ENCODE measurements at places on chromosomes 3 and 15. TPM values are rescaled to one million over a fixed set of nuclear protein-coding genes. Genes with fewer than 3 reads are reported as not detected.

DNA sequence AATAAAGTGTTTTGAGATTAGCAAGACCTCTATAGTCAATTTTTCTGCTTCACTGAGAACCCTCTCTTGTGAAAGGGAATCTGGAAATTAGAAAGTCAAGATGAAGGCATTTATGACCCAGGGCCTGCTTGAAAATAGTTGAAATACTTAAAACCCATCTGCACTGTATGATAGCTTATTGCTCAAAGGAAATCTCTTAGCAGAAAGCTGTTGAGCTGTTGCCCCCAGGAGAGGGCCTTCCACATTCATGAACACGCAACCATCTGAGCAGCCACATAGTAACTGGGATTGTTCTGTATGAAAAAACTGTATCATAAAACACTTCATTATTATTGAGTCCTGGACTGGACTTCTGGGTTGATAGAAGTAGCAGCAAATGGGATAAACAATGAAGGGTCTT is 106.4 kb upstream of the PTX3 start:
- DNase-seq: no peak

DNA sequence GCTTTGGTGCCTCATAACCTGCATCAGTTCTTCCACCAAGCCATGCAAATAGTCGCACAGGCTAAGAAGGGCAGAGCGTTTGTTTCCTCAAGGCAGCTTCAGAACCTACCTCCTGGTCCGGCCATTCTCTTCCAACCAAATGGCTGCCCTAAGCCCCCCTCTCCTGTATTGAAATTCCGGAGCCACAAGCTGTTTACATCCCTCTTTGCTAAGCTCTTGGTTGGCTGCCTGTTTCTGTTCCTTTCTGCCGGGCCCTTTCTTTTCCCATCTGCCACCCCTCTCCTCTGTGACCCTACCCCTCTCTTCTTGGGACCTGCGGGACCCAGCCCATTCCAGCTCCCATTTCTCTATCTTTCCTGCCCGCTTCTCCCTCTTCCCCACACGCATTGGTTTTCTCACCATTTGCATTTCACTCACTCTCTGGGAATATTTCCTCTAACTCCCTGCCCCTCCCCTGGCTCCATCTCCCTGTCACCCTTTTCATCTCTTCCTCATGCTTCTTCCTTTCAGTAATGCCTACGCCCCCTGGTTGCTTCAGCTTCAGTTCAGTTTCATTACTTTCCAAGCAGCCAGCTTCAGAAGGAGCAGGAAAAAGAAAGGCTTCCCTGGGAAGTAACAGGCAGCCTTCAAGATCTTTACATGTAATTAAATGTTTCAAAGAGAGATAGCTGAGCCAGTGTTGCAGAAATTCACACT is 113.5 kb downstream of the RAB11A start:
- DNase-seq: no peak

DNA sequence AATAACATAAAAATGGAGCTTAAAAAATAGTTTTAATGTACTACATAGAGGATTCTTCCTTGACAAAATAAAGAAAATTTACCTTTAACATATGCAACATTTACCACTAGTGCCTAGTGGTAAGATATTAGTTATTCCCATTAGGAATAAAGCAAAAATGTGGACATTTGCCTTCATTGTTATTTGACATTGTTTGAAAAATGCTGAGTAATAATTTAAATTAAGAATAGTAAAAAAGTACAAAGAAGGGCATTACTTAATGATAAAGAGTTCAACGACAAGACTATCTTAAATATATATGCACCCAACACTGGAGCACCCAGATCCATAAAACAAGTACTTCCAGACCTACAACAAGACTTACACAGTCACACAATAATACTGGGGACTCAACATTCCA is 125.7 kb downstream of the POLR2M start:
- no peak for DNase-seq

GRCh38 chr3:41290736-41291135 is 91.4 kb downstream of the CTNNB1 start:
- no peak for DNase-seq

- DNase-seq: no peak
Measured at GRCh38 chr3:141913150-141913811, 36.8 kb downstream of the ATP1B3 start.

- DNase-seq: no peak
Measured at GRCh38 chr15:83496766-83497165, 49.6 kb downstream of the SH3GL3 start.

GRCh38 chr15:72078887-72079286 is 39.1 kb downstream of the MYO9A start:
- DNase-seq: no peak

- no peak for DNase-seq
Measured at GRCh38 chr3:45082142-45082538, 56.0 kb downstream of the CLEC3B start.

GRCh38 chr3:52774901-52775864 is 2.2 kb upstream of the ITIH1 start:
- DNase-seq: no peak

GRCh38 chr3:126895178-126896066 is 87.5 kb upstream of the PLXNA1 start:
- no peak for DNase-seq

GRCh38 chr15:78761020-78761419 is 50.2 kb downstream of the ADAMTS7 start:
- no peak for DNase-seq

- DNase-seq: no peak
Measured at GRCh38 chr3:127690823-127691452, 18.2 kb downstream of the ABTB1 start.

- DNase-seq: no peak
Measured at GRCh38 chr3:165383381-165383780, 187.2 kb upstream of the SLITRK3 start.

DNA sequence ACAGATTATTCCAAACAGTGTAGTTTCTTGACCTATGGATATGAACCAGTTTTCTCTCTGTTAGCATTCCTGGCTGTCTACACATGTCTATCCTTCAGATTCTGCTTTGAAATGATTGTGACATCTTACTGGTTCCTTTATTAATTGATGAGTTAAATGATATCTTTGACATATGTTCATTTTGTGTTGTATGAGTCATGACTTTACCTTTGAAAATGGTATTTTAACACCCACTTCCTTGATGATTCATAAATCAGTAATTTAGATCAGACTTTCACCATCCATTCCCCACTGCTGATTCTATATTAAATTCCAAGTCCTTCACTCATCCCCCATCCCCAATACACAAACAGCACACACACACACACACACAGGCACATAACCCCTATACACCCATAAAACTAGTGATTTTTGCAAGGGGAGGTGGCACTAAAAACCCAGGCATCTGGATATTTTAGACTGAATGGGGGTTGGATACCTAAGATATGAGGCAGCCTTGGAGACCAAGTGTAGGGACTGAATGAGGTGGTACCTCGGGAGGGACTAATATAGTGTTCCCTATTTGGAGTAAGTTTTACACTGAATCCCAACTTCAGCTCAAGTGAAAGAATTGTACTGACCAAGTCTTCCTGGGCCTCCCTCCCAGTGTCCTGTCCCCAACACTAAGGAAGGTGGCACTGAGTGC is 9.7 kb downstream of the CCK start:
- no peak for DNase-seq

- DNase-seq: no peak
Measured at GRCh38 chr3:127746400-127747057, 73.8 kb downstream of the ABTB1 start.

DNA sequence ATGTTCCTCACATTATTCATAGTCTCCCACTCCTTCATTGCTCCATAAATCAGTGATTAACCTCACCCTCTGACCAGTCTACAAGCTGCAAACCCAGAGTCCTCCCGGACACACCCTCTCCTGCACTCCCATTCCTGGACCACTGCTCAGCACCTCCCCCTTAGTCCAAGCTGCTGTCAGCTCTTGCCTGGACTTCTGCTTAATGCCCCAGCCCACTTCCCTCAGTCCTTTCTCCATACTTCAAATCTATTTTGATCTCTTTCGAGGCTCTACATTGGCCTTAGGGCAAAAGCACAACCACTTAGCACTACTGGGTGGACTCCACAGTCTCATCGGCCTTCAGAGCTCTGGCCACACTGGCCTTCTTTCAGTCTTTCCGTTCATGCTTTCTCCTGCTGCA is 79.4 kb upstream of the FAM98B start:
- no peak for DNase-seq

DNA sequence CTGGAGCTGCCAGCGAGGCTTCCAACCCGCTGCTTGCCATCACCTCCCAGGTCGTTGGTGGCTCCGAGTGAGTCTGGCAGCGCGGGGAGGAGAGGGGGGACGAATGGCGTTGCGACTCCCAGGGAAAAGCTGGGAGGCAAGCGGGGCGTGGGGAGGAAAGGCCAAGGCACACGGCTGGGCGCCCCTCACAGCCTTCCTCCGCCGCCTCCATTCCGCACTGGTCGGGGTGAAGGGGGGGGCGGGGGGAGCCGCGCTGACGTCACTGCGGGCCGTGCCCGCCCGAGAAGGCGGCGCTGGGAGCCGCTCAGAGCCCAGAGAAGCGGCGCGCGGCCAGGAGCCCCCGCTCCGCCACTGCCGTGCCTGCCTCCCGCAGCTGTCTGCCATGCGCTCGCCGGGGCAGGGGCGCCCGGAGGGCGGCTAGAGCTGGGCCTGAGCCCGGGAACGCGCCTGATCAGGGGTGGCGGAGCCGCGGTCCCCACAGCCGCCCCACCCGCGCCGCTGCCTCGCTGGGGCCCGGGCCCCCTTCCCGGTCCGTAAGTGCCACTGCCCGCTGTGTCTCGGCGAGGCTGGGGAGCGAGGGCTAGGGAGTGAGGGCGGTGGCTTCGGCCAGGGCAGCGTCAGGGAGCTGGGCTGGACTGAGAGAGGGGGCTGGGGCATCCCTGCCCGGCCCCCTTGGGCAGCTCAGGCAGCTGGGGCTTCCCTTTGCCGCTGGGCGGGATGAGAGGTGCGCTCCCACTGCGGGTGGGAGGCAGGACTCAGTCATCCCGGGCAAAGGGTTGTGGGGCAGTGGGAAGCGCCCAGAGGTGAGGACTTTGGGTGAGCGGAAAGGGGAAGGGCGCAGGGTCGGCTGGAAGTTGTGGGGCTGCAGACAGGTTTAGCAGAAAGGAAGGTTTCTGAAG is 27.8 kb upstream of the POLG start:
- DNase-seq: no peak

DNA sequence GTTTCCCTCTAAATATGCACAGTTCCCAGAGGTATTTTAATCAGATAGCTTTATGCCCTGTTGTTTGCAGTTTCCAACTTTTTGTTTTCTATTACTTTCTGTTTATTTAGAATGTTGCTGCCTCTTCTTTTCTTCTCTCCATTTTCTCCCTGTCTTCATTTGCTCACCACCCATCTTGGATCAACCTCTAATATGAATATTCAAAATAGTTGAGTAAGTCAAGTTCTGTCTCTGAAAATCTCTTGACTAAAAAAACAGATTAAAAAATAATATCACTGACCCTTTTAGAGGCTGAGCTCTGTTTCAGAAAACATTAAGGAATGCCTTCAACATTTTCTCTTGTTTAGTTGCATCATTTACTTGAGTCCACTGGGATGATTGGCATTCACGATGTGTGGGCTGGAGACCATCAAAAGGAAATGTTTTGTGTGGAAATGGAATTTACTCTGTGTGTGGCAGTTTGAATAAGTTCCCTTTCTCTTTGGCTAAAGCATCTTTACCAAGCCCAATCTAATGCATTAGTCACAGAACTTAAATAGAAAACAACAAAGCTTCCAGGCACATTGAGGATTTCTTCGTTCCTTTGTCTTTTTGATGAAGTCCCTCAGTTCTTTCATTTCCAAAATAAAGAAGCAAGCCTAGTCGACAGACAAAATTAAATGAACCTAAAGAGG is 633.9 kb upstream of the TGFBR2 start:
- no peak for DNase-seq

DNA sequence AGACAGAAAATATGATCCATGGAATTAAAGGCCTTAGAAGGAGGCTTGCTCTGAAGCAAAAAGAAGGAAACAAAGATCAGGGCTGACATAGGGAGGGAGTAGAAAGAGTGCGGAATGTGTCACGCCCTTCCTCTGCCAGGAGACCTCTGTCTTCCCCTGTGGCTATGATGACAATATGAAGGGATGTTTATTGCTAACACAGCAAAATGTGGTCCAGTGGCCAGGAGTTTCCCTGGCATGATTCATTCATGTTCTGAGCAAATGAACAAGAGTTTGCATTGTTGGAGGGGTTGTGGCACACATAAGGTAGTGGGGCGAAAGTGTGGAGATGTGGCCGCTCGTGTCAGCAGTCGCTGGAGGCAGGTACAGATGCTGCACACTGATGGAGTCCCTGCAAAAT is 169.4 kb downstream of the SHQ1 start:
- no peak for DNase-seq

IGSF10 gene
- total RNA-seq: 0.22 TPM

PGBD4 gene
- total RNA-seq: 3.3 TPM

CRYBG3 gene
- 6.5 TPM for total RNA-seq

NFKBIZ gene
- total RNA-seq: 814 TPM

FOXL2NB gene
- total RNA-seq: not detected

TMEM45A gene
- total RNA-seq: 0.17 TPM

PPP1R2 gene
- 141 TPM for total RNA-seq

ACKR2 gene
- 0.10 TPM for total RNA-seq

MYL3 gene
- total RNA-seq: not detected
